Stimulated activated CD8-positive, alpha-beta memory T cell treated with anti-CD3 and anti-CD28 coated beads, Interleukin-2, amount 100 ng/mL, for 48 hours (primary cell): ENCODE measurements at places on chromosomes 5 and 9.

GRCh38 chr5:75052192-75053053, at the start of gene GCNT4:
TSS of gene GCNT4 (minus strand) at chr5:75052558. CDS start at chr5:75030037, 22,521 bp downstream.
- peak; percentile 38 for DNase-seq

- DNase-seq = no peak
Measured at GRCh38 chr9:137297966-137298365, 4.1 kb downstream of the NRARP start.

- no peak for DNase-seq
Measured at GRCh38 chr9:108045851-108046250, 556.3 kb upstream of the KLF4 start.

GRCh38 chr9:86926145-86926544, 21.2 kb downstream of the GAS1 start:
- DNase-seq = no peak

- no peak for DNase-seq
Measured at GRCh38 chr5:56359809-56360685, 126.9 kb upstream of the ANKRD55 start.

DNA sequence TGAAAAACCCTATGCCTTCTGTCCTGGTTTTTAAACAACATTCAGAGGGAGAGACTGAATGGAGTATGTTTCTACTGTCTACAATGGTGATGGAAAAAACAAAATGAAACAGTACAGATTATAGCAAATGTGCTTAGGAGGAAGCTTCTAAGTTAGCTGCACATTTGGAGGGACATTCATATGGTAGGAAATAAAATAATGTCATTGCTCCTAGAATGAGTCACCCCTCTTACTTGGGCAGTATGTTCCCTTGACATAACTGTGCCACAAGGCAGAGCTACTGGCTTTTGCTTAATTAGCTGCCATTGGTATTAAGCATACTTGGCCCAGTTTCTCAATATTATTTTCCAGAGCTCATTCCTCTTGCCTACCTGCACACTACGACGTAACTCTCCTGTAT, 128.9 kb downstream of the GDNF start:
- no peak for DNase-seq

GRCh38 chr5:151051066-151051930, 29.5 kb downstream of the TNIP1 start:
- peak; percentile 66 for DNase-seq
